Caki2 (cell line): ENCODE measurements at places on chromosomes 2 and 18.

DNA sequence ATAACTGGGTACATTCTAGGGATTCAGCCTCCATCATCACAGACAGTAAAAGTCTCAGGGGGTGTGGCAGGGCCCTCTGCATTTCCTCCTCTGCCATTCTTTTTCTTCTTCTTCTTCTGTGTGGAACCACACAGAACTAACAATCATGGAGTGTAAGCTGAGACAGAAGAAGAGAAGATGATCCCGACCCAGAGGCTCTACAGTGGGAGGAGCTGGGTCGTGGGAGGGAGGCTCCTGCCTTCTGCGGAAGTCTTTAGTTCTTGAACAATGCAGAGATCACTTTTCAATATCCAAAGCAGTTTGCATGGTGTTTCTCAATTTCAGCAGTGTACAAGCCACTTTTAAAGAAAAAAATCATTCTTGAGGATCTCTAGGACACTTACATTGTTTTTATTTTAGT is 80.9 kb downstream of the KCNS3 start:
- no peak for DNase-seq

DNA sequence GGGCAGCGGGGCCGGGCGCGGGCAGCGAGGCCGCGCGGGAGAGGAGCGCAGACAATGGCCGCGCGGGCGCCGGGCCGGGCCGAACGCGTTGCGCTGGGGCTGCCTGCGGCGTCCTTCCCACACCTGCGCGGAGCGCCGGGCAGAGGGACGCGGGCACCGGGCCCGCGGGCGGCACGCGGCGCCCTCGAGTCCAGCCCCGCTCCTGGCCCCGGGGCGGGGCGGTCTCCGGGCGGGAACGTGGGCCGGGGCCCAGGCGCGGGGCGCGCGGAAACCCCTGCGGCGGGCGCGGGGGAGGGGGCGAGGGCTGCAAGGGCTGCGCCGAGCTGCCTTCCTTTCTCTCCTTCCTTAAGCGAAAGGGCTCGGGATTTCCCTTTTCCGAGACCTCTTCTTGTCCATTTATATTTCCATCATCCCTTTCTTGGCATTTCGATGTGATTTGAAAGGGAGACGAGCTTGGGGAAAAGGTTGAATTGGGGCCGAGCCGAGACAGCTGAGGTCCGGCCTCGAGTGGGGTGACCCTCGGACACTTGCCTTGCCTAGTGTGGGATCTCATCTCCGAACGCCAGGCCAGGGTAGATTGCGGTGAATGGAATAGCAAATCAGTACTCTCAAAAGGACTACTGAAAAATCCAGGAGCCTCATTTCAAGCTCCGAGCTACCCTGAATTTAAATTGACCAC is 676 bp downstream of the KLHL23 start:
- no peak for DNase-seq

DNA sequence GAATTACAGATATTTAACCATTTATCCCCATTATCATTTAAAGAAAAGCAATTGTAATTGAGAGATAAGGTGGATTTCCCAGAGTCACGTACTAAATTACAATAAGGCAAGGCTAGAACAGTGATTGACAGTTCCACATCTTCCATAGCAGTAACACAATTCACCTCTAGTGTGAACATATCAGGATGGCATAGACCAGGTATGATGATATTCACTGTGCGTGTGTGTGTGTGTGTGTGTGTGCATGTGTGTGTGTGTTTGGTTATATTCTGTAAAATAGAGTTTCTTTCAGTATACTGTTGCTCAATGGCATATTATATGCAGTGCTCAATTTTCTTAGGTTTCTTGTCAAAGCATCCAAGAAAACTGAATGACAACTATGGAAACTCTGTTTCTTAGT is 1.7 kb downstream of the SCN2A start:
- DNase-seq: no peak

DNA sequence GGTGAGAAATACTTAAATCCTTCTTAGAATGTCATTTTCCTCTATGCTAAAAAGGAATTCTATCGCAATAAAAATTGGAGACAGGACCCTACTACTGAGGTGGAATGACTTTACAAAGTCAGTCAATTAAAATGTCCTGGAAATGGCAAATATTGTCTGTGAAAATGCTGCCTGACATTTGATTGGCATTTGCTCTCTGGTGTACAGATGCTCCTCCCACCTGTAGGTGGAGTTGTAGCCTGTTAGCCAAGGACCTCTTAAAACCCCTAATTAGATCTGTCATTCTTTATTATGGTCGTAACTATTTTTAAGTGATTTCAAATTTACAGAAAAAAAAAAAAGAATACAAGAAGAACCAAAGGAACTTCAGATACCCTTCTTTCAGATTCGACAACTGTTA is 393.1 kb upstream of the KLHL29 start:
- no peak for DNase-seq

GRCh38 chr2:69774984-69775982 is 33.3 kb downstream of the ANXA4 start:
- DNase-seq: no peak

GRCh38 chr2:127563458-127564428 is 28.3 kb downstream of the MYO7B start:
- DNase-seq: no peak

DNA sequence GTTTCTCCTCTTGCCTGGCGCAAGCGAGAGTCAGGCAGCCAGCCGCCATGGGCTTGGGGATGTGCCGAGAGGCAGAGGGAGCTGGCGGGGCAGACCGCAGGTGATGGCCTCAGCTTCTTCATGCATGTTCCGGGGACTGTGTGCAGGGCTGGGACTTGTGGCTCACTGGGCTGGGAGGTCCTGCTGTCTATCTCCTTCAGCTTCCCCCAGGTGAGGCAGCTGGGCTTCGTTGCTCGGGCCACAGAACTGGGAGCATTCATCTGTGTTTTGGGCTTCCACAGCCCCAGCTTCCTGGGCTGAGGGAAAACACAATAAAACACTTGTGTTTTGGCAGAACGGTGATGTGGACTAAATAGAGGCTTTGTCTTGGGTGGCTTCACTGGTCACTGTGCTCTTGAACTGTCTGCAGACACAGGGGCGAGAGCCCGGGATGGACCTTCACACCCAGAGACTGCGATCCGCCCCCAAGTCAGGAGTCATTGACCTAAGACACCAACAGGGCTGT is 93.5 kb downstream of the DYSF start:
- DNase-seq: no peak
